ENCODE measurements at places on chromosomes 13 and 19.

DNA sequence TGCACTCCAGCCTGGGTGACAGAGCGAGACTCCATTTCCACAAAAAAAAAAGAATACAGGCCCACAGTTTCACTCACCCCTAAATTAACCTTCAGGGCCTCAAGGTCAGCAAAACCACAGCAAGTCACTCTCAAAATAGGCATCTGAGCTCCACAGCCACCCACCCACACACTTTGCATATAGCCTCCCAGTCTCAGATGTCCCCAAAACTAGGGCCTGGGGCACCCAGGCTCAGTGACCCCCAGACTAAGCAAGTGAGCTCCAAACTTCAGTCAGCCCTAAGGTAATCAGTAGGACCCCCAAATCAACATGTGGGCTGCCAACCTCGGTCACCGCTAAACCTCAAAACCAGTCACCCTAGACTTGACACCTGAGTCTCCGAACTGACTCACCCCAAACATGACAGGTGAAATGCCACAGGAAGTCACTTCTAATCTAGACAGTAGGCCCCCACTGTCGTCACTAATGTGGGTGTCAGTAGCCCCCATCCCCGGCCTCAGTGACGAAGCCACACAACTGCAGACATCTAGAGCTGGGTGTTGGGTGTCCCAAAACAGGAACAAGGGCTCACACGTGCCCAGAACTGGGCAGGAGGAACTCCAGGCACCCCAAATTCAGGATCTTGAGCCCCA, 13.9 kb downstream of the RABAC1 start:
- DNase-seq = no peak

DNA sequence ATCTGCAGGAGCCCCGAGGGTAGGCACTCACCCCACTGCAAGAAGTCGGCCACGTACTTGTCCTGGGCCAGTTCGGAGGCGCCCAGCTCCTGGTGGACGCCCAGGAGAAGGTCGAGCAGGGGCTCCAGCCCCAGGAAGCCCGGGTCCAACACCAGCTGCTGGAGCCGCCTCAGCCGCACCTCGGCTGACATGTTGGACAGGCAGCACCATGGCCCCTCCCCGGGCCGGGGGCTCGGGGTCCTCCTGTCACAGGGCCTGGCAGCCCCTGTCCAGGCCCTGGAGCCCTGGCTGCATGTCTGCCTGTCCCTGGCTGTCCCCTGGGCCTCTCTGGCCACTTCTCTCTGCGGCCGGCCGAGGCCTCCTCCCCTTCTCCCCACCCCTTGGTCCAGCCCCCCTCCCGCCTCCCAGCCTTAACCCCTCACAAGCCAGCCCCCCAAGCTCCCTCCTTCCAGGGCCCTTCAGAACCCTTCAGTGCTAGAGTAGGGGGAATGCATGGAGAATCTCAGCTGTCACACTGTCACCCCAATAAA, at the start of gene DMPK:
TSS of gene DMPK (minus strand) at position 329 of the 530 bp plus-strand sequence. CDS start at position 191, 138 bp downstream.
- no peak for DNase-seq

DNA sequence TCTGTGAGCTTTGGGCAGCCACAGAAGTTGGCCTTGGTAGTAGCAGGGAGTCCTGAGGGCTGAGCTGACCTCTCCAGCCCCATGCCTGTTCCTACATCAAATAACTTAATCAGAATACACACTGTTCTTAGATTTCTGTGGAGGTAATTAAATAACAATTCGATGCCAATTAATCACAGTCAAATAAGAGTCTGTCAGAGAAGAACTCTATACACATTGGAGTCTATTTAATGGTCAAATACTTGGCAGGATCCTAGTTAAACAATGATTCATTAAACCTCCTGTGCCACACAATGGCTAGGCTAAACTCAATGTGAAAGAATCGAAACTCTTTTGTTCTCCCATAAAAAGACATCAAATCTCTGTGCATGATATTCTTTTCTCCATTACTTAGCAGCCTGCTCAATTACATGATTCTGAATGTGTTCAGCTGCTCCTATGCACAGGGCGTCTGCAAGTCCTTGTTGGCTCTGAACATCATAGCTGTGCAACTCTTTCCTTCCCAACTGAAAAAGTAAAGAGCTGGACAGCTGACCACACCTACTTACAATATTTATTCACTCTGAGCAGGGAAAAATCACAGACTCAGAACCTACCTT, 173.1 kb downstream of the ABCC4 start:
- DNase-seq = no peak

DNA sequence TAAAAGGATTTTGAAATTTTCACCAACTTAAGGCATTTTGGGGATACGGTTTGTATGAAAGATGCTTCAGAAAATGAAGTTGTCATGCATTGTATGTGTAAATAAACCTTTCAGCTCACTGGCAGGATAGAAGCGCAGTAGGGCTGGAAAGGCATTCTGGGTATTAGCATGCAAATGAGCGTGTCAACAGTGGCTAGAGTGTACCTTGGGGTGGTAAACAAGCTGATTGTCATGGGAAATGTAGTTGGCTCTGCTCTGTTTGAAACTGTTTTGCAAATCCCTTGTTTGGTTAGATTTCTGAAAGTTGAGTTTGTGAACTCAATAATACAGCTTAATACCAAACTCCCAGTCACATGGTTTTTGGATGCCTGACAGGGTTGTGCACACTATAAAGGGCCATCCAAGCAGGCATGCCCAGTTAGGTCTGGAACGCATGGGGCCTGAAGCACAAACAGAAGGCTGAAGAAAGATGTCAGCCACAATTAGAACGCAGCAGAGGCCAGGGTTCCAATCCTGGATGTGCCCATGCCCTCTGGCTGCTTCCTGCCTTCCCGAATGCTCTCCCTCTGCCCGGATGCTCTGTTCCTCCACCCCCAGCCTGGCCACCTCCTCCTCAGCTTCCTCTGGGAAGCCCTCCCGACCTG, 14.6 kb downstream of the GSX1 start:
- DNase-seq = no peak

DNA sequence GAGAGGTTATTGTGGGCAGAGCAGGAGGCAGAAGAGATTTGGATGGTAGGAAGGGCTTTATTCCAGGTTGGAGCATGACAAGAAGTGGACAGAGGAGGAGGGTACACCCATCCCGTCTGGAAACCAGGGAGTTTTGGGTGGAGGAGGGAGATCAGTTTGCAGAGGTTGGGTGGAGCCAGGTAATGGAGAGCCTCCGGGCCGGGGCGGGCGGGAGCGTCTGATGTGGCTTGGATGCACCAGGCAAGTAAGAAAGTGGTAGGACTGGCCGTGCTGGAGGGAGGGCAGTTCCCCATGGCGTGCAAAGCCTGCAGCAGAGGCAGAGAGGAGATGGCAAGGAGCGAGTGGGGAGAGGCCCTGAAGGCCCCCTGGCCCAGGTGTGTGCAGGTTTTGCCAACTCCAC, 10.9 kb downstream of the IGFLR1 start:
- no peak for DNase-seq

GRCh38 chr19:34096020-34096915, 76.0 kb upstream of the LSM14A start:
- no peak for DNase-seq

DNA sequence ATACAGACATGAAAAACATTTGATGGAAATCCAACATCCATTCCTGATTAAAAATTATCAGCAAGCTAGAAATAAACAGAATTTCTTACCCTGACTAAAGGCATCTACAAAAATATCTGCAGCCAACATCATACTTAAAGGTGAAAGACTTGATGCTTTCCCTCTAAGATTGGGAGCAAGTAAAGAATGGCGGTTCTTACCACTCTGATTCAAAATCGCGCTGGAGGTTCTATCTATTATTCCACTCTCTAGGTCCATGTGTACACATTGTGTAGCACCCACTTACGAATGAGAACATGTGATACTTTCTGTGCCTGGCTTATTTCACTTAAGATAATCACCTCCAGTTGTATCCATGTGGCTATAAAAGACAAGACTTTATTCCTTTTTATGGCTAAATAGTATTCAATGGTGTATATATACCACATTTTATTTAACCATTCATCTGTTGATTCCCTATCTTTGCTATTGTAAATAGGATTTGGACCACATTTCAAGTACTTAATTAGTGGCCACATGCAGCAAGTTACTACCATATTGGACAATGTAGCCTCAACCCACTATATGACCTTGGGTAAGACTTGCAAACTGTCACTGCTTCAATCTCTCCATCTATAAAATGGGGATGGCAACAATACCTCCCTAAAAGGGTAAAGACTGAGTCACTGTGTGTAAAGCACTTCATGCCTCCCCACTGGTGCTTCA, 38.4 kb upstream of the CYP2A7 start:
- DNase-seq = no peak

DNA sequence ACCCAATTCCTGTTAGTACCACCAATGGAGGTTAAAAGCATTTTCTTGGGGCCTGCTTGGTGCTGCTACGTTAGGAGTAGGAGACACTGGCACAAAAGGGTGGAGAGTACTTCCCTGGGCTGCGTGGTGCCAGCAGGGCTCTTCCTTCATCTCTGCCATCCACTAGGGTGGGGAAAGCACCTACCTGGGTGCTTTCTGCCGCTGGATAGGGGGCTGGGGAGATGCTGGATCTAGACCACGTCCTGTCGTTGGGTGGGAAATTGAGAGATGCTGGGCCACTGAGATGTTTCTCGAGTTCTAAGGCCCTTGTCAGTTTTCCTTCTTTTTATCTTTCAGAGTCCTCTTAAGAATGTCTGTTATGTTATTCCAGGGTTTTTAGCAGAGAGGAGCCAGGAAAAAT, 6.7 kb upstream of the FCGBP start:
- DNase-seq = no peak

- DNase-seq = no peak
Observed at GRCh38 chr13:18946738-18947137, 234.9 kb downstream of the TUBA3C start.

- no peak for DNase-seq
Observed at GRCh38 chr19:2055931-2056836, 5.1 kb upstream of the MKNK2 start.

DNA sequence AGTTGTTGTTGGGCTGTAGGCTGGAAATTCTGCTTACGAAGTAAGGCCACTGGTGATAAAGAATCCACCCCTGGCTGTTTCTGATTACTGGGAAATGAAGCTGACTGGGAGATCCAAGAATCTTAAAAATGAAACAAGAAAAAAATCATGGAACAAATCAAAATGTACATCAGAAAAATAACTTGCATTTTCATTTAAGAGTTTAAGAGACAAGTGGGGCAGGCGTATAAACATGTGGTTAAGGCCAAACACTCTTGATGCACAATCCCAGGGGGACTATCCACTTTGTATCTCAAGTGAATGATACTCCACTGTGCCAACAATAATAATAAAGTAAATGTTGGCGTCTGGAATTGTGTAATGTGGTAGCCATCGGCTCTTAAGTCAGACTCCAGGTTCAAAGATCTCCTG, 24.6 kb downstream of the ZMYM5 start:
- DNase-seq = peak; percentile 86

GRCh38 chr13:49373716-49374115, 70.1 kb downstream of the CAB39L start:
- DNase-seq = no peak

DNA sequence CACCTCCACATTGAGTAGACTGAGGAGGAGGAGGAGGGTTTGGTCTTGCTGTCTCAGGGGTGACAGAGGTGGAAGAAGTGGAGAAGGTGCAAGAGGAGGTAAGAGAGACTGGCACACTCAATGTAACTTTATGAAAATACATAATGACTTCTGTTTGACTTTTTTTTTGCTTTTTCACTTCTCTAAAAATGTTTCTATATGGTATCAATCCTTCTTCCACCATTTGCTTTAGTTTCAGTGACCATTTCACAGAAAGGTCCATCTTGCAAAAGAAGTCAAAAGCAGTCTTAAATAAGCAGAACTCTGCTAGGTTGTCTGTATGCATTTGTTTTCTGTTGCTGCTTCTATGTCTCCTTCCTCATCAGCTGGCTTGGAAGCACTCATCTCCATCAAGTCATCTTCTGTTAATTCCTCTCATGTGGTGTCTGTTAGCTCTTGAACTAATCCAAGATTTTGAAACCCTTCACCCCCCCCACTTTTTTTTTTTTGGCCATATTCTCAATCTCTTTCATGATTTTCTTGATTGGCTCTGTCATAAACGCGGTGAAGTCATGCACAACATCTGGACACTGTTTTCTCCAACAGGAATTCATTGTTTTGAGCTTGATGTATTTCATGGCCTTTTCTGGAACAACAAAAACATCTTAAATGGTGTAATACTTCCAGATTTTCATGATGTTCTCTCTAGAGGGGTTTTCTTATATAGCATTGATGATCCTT, 80.8 kb downstream of the KL start:
- no peak for DNase-seq

GRCh38 chr13:112160558-112160957, 93.6 kb downstream of the SOX1 start:
- DNase-seq = no peak

- no peak for DNase-seq
Observed at GRCh38 chr19:50553134-50553703, 15.0 kb downstream of the LRRC4B start.

GRCh38 chr19:40274585-40275544, 10.3 kb downstream of the AKT2 start:
- no peak for DNase-seq

DNA sequence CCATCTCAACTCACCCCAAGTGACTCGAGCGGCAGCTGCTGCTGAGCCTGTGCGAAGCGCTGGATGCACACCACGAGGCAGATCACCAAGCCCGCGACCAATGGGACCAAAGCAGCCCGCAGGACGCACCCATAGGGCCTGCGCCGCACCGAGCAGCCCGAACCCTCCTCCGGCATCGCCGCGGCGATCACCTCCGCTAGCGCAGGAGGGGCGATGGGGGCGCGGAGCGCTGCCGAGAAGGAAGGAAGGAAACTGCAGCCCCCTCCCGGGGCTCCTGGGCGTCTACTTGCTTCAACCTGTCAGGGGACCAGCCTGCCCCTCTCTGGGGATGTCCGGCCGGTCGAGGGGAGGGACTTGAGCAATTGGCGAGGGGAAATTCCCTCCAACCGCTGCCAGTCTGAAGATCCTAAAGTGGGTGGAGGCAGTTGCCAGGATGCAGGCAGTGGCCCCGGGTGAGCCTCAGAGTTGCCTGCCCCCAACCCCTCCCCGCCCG, at the start of gene CD70:
TSS of gene CD70 (minus strand) at position 324 of the 493 bp plus-strand sequence. CDS start at position 176, 148 bp downstream.
- DNase-seq = no peak

GRCh38 chr13:73273745-73274144, 214.9 kb downstream of the KLF5 start:
- DNase-seq = peak; percentile 81

- no peak for DNase-seq
Observed at GRCh38 chr13:29507356-29507755, 88.1 kb downstream of the SLC7A1 start.

- DNase-seq = no peak
Observed at GRCh38 chr13:24684600-24684998, 4.4 kb downstream of the ATP12A start.

- DNase-seq = no peak
Observed at GRCh38 chr19:48090281-48090802, 20.3 kb downstream of the PLA2G4C start.

DNA sequence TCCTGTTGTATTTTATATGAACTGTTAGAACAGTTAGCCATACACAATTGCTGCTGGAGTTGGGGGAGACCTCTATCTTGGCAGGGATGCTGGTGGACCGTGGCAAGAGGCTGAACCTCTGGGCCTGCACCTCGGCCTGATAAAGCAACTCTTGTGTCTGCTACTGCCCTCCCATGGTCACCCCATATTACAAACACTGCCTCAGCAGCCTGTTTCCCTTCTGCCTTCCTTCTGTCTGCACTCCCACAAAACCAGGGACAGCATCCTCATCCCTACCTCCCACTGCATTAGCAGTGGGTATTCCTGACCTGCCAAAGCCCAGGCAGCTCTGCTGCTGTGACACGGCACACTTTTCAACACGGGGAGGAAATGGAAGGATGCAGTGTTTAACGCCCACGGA, 456.4 kb downstream of the FGF14 start:
- DNase-seq = no peak

- peak; percentile 93 for DNase-seq
Observed at GRCh38 chr13:28574617-28575142, 79.8 kb upstream of the FLT1 start.

All from AG04449 (cell line).